ENCODE measurements at places on chromosomes 4 and X.

- DNase-seq = no peak
Observed at GRCh38 chr4:76445911-76446310, 10.9 kb downstream of the SHROOM3 start.

DNA sequence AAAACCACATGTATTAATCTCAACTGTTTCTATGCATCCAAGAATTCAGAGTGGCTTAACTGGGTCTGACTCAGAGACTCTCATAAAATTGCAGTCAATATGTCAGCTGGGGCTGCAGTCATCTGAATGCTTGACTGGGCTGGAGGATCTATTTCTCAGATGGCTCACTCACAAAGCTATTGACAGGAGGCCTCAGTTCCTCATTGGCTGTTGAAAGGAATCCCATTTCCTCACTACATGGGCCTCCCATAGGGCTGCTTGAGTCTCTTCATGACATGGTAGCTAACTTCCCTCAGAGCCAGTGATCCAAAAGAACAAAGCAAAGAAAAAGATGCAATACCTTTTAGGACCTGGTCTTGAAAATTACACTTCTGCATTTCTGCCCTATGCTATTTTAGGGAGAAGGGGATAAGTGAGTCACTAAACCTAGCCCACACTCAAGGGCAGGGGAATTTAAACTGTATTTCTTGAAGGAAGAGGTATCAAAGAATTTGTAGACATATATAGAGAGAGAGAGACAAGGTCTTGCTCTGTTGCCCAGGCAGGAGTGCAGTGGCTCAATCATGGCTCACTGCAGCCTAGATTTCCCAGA, 9.8 kb downstream of the SCFD2 start:
- no peak for DNase-seq

- no peak for DNase-seq
Observed at GRCh38 chrX:47200385-47201150, 6.9 kb downstream of the UBA1 start.

- DNase-seq = no peak
Observed at GRCh38 chr4:123777373-123777772, 380.8 kb downstream of the SPRY1 start.

DNA sequence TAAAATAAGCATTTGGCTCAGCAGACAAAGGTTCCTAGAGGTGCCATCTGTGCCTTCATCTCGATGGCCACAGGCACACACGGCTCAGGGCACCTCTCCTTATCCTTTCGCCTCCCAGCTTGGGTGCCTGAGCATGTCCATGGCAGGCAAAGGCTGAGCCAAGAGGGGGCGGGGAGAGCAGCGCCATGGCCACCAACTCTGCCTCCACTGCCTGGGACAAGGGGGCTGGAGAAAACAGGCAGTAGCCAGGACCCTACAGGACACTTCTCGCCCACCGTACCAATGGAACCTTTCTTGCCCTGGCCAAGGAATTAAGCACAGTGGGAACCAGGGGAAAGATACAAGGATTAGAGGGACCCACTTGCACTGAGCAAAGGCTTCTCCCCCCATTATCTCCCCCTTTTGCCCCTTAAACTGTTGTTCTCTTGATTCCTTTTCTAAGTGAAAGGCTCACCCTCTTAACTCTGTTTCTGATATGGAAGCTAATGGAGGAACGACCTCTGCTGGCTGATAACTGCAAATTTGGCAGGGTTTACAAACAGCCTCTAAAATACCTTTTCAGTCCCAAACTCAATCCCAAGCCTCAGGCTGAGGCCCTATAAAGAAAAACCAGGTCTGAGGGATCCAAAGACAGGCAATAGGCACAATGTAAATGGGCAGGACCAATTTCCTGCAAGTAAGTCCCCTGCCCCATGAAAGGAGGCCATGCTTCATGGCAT, 335.2 kb downstream of the ADAM29 start:
- no peak for DNase-seq

GRCh38 chr4:55336138-55337034, 9.7 kb upstream of the SRD5A3 start:
- DNase-seq = no peak

DNA sequence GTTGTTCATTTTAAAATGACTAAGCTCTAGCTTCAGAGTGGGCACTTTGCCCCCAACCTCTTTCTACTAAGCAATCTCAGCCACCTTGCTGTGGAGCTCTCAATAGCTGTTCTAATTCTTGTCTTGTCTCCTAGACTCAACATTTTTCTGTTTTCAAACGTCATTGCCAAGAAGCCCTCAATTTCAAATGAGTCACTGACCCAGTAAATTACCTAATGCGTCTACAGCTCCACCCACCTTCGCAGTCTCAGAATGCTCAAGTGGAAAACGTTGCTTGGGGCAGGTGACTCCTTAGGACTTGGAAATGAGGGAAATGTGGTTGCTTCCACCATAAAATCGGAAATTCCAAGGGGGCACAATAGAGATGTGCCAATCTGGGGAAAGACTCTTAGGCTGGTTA, 59.0 kb downstream of the ING2 start:
- DNase-seq = no peak

DNA sequence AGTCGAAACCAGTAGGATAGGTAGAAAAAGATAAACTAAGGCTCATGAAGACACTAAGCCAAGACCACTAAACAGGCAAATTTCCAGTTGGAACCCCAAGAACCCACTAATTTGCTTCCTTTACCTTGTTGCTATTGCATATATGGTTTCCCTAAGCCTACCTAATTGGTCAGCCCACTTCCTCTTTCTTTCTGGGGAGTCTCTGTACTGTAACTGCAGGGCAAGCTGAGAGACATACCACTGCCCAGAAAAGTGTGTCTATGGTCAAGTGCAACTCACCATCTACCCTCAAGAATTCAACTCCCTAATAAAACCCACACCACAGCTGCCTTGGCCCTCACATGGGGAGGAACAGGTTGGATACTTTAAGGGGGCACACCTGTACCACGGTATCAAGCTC, 28.6 kb downstream of the IDS start:
- DNase-seq = no peak

- no peak for DNase-seq
Observed at GRCh38 chr4:7933651-7934510, 5.8 kb downstream of the AFAP1 start.

- no peak for DNase-seq
Observed at GRCh38 chrX:11331788-11332187, 38.6 kb downstream of the AMELX start.

DNA sequence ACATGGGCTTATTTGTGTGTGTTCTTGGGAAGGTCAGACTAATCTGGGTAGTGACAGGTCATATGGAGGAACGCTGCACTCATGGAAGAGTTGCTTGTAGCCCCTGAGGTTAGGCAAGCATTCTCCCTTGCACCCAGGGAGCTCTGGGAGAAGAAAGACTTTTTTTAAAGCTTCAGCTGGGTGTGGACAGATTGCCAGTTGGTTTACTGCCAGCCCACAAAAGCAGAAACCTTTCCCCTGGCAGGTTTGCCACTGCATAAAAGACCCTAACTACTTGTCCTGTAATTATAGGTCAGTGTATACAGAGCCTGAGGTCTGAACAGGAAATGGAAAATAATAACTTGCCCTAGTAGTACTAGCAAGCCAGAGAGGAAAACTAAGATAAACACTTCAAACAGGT, 7.4 kb upstream of the NFKB1 start:
- no peak for DNase-seq

DNA sequence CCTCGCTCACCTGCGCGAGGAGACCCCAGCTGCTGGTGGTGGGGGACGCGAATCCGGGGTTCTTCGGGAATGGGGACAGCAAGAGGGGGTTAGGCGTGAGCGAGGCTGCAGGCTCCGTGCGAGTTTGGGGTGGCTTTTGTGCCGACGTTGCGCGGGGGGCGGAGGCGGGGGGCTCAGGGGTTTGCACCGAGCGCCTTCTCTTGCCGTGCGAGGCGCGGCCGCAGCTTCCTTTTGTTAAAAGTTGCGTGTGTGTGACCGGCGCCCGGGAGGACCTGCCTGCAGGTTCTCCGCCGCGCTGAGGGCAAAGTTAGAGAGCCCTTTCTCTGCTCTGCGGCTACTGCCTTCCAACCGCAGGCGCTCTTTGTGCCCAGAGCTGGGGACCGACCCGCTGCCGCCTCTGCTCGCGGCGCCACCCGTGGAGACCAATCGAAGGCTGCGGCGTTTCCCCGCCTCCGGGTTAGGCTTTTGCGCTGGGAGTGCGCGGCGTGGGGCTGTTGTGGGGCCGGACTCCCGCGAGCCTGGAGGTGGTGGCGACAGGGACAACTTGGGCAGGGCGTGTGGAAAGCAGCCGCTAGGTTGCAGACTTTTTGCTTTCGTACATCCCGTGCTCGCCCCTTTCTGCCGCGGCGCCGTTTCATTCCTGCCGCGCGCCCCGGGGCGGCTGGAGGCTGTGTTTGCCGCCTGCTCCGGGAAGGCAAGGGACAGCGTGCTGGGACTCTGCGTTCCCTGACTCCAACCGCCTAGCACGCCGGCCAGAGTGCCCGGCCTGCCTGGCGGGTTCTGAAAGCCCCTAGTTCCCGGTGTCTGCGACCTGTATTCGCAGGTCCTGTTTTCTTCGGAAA, 716 bp downstream of the KIT start:
- DNase-seq = no peak

DNA sequence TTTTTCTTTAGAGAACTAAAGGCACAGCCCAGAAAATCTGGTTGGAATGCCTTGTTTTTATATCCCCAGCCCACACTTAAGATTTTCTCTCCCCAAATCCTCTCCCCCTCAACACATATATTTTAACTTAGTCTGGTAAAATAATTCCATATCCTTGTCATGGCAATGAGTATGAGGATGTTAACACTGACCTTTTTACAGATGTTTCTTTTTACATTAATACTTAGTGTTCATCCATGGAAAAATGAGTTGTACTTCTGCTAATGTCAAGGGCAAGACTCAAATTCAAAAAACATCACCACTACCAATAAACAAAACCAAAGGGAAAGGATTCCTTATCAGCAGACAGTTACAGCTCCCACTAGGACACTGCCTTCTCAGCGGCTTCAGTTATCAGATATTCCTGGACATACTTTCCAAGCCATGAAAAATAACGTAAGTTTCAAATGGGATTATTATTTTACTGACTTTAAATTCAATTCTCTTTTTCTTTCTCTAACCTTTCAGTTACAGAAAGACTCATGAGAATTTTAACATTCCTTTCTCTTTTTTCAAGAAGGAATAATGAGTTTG, 83.3 kb downstream of the RASL11B start:
- no peak for DNase-seq

Data from activated T-cell treated with anti-CD3 and anti-CD28 coated beads for 1 hour (primary cell).